ENCODE measurements at places on chromosomes 7 and 10.

DNA sequence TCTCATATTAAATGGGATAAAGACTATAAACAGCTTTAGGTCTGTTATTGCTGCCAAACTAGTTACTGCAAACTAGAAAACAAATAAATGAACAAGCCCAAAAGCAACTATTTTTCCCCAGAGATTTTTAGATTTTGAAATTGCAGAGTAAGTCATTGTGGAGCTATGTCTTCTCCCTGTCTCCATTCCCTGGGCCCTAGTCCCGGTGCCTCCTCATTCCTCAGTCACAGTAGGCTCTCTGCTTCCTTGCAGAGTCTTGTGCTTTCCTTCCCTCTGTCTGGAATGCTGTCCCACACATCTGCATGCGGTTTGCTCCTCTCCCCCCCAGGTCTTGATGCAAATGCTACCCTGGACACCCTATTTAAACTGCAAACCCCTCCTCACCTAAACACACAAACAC is 4.0 kb downstream of the PNLIPRP3 start:
- no peak overlapping the region for H3K4me3 ChIP-seq
- H3K27me3 ChIP-seq, result no peaks in the 10 kb centered on the region
- no peak for DNase-seq

GRCh38 chr7:85000735-85001350 is 186.0 kb downstream of the SEMA3D start:
- H3K27me3 ChIP-seq, result no peaks in the 10 kb centered on the region
- DNase-seq, result no peak
- no peaks in the 10 kb centered on the region for H3K4me1 ChIP-seq
- no peak overlapping the region for H3K27ac ChIP-seq
- no peaks in the 10 kb centered on the region for H3K36me3 ChIP-seq

- no peak overlapping the region for H3K27ac ChIP-seq
- no peaks in the 10 kb centered on the region for H3K4me1 ChIP-seq
- no peak overlapping the region for H3K4me3 ChIP-seq
- H3K36me3 ChIP-seq, result no peaks in the 10 kb centered on the region
- no peak for DNase-seq
- H3K27me3 ChIP-seq, result peaks cover 17% of the 10 kb centered on the region
Measured at GRCh38 chr7:41907444-41907843, 204.6 kb upstream of the INHBA start.

DNA sequence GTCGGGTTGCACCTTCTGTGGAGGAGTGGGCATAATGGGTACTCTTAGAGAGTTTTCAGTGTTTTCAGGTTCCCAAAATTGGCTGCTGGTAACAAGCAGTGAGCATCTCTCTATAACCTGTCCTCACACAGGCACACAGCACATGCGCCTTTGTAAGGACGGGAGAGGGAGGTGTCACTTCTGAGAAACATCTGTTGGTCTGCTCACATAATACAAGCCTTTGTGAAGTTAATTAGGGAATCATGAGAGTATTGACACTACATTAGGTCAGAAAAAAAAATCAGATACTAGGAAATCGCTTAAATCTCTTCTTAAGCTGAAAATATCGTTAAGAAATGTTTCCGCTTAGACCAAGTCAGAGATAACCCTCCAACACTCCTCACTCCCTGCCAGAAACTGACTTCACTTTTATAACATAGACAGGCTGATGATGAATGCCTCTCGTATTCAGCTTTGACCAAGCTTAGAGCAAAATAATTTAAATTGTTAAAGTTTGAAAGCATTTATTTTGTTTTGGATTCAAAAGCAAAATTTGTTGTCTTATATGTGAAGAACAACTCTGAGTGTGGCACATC is 769.7 kb downstream of the TNS3 start:
- H3K4me1 ChIP-seq, result no peaks in the 10 kb centered on the region
- no peaks in the 10 kb centered on the region for H3K27me3 ChIP-seq
- DNase-seq, result no peak
- H3K4me3 ChIP-seq, result no peak overlapping the region

GRCh38 chr7:94578614-94579013 is 69.0 kb downstream of the CASD1 start:
- H3K4me3 ChIP-seq, result no peak overlapping the region
- no peaks in the 10 kb centered on the region for H3K27me3 ChIP-seq
- peaks cover 5% of the 10 kb centered on the region for H3K36me3 ChIP-seq
- no peak overlapping the region for H3K27ac ChIP-seq
- no peak for DNase-seq
- no peaks in the 10 kb centered on the region for H3K4me1 ChIP-seq

- DNase-seq, result no peak
- no peaks in the 10 kb centered on the region for H3K27me3 ChIP-seq
- no peak overlapping the region for H3K4me3 ChIP-seq
Measured at GRCh38 chr7:113256883-113257531, 138.7 kb upstream of the SMIM30 start.

GRCh38 chr10:103472005-103472404 is 7.0 kb downstream of the CALHM3 start:
- H3K36me3 ChIP-seq, result peaks cover 5% of the 10 kb centered on the region
- peak overlapping the region; percentile 77 for H3K4me3 ChIP-seq
- peak overlapping the region; percentile 92 for H3K27ac ChIP-seq
- peaks cover 43% of the 10 kb centered on the region for H3K4me1 ChIP-seq
- DNase-seq, result no peak

DNA sequence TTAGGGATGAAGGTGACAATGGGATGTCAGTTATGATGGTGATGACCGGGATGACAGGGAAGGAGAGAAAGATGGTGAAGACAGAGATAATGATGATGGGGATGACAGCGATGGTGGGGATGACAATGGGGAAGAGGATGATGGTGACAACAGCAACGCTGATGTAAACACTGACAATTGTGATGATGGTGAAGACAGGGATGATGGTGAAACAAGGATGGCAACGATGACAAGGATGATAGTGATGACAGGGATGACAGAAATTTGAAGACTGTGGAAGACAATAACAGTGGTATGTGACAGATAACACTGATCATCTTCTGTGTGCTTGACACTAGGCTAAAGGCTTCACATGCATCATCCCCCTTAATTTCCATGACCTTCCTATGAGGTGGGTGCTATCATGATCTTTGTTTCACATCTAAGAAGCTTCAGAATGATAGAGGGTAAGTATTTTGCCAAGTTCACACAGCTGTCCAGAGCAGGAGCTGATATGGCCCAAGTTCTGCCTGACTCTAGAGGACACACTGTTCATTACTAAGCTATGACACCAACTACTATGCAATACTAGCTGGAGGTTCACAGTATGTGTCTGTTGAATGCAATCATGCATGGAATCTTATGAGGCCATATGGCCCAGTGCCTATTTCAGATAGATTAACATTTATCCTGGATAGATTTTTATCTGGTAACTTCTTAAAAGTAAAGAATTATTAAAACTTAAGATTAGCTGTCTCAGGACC is 105.6 kb downstream of the RNLS start:
- H3K4me3 ChIP-seq, result no peak overlapping the region
- H3K36me3 ChIP-seq, result no peaks in the 10 kb centered on the region
- no peaks in the 10 kb centered on the region for H3K27me3 ChIP-seq

DNA sequence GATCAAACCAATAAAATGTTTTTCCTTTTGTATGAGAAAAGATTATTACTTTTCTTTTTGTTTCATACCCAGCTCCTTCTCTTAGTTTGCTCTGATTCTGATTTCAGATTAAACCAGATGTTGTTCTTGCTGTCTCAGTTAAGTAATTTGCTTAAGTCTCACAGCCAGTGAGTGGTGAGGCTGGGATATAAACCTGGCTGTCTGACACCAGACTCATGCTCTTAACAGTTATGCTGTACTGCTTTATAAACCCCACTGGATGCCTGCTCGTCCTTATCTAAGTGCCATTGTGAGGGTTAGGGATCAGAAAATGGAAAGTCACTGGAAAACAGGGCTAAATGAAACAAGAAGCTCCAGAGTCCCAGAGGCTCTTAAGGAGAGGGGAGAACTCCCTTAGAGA is 24.3 kb downstream of the GARS1 start:
- no peaks in the 10 kb centered on the region for H3K27me3 ChIP-seq

DNA sequence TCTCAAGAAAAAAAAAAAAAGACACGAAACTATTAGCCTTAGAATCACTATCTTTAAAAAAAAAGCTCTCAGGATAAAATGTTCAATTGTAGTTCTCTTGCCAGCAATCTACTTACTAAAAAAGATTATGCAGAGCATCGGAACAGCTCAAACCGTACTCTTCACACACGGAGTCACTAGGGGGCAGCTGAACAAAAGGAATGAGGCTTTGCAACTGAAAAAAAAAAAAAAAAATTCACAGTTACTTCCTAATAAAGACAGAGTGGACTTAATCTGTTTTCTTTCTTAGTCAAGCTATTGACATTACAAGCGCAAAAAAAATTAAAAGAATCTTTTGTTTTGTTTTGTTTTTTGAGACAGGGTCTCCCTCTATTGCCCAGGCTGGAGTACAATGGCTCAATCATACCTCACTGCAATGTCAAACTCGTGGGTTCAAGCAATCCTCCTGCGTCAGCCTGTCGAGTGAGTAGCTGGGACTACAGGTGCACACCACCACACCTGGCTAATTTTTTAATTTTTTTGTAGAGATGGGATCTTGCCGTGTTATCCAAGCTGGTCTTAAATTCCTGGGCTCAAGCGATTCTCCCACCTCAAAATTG is 11.5 kb downstream of the PMS2 start:
- H3K36me3 ChIP-seq, result peaks cover 86% of the 10 kb centered on the region
- DNase-seq, result peak; percentile 38
- no peaks in the 10 kb centered on the region for H3K4me1 ChIP-seq

- no peaks in the 10 kb centered on the region for H3K27me3 ChIP-seq
- DNase-seq, result no peak
- no peaks in the 10 kb centered on the region for H3K36me3 ChIP-seq
- H3K4me1 ChIP-seq, result no peaks in the 10 kb centered on the region
- no peak overlapping the region for H3K27ac ChIP-seq
Measured at GRCh38 chr7:14252458-14252857, 263.0 kb upstream of the ETV1 start.

DNA sequence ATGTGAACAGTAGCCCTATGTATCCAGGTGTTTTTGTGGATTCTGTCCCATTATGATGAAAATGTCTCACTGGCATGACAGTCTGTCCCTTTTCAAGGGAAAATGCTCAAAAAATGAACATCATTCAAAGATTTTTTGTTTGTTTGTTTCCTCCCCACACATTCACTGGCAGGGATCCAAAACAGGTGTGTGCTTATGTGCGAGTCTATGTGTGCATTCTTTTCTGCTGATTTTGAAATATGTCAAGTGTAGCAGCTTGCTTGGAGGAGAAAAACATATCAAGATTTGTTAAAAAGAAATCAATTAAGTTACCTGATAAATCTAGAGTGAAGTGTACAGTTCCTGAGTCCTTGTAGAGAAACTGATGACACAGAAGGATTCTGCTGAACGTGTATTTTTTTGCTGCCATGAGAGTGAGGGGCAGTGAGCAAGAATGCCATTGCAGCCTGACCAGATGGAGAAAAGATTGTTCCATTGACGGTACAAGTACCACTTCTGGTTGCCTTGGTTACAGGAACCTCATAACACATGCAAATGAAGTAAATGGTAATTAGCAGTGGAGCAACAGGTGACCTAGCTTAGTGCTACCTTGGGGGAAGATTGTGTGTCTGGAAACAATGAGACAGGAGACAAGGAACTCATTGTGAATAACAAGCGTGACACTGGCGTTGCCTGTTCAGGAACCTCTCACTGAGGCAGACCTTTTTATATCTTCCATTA is 277.4 kb upstream of the PHYHIPL start:
- H3K4me1 ChIP-seq, result no peaks in the 10 kb centered on the region
- H3K27ac ChIP-seq, result no peak overlapping the region
- no peaks in the 10 kb centered on the region for H3K27me3 ChIP-seq
- H3K4me3 ChIP-seq, result no peak overlapping the region
- no peak for DNase-seq

DNA sequence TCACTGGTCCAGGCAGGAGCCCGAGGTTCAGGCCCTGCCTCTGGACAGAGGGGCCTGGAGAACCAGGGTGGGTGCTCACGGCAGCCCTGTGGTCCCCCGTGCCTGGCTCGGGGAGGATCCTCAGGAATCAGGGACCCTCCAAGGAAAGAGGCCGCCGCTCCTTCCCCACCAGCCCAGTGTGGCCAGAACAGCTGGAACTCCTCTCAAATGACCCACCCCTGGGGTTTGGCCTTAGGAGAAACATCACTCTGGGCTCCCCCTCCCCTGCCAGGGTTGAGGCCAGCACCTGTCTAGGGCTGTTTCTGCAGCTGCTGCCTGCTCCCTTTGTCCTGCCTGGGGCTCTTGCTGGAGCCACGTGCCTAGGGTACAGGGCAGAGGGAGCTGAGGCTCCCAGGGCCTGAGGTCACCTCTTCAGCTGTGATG is 161.0 kb downstream of the RNF216 start:
- no peak for DNase-seq
- H3K36me3 ChIP-seq, result peaks cover 28% of the 10 kb centered on the region
- H3K27ac ChIP-seq, result no peak overlapping the region
- H3K27me3 ChIP-seq, result no peaks in the 10 kb centered on the region
- H3K4me3 ChIP-seq, result no peak overlapping the region

DNA sequence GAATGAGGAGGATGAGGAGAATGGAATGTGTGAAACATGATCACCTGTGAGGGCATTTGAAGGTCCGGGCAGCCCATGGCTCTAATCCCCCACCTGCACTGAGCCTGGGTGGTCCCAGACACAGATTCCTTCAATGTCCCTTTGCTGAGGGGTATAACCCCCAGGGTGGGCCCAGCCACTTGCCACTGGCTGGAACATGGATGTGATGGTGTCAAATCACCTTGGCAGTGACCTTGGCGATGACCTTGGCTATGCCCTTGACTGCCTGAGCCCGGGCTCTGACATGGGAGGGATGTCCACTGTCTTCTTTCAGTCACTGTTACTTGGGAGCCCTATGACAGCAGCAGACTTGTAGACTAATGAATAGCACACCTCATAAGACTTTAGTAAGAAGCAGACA is 44.0 kb downstream of the PRKCQ start:
- H3K36me3 ChIP-seq, result peaks cover 18% of the 10 kb centered on the region
- DNase-seq, result no peak
- no peaks in the 10 kb centered on the region for H3K27me3 ChIP-seq
- peak overlapping the region; percentile 78 for H3K27ac ChIP-seq

GRCh38 chr10:31071232-31072005 is 39.8 kb upstream of the ZNF438 start:
- H3K27me3 ChIP-seq, result peaks cover 54% of the 10 kb centered on the region
- no peak overlapping the region for H3K27ac ChIP-seq
- H3K4me3 ChIP-seq, result no peak overlapping the region
- H3K36me3 ChIP-seq, result no peaks in the 10 kb centered on the region

- no peak overlapping the region for H3K4me3 ChIP-seq
- H3K4me1 ChIP-seq, result no peaks in the 10 kb centered on the region
- DNase-seq, result no peak
- H3K27me3 ChIP-seq, result no peaks in the 10 kb centered on the region
Measured at GRCh38 chr10:35572583-35572982, 32.6 kb upstream of the GJD4 start.

DNA sequence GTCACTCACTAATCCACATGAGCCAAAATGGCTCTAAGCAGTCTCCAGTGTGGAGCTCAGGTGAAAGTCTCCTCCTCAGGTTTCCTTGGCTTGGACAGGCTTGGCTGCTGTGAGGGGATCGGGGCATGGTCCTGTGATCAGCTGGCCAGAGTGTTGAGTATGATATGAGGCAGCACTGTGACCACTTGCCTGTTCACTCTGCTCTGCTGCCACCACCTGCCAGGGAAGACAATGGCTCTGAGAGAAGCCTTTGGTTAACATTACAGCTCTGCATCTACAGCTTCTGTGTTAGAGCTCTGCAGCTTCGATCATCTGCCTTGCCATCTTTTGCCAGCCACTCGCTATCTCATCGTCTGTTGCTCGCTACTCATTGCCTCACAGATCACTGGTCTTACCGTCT is 20.1 kb upstream of the PTN start:
- H3K4me3 ChIP-seq, result no peak overlapping the region
- no peaks in the 10 kb centered on the region for H3K4me1 ChIP-seq
- H3K27me3 ChIP-seq, result no peaks in the 10 kb centered on the region
- H3K27ac ChIP-seq, result no peak overlapping the region
- no peaks in the 10 kb centered on the region for H3K36me3 ChIP-seq
